ENCODE measurements at places on chromosomes 3 and 15.

DNA sequence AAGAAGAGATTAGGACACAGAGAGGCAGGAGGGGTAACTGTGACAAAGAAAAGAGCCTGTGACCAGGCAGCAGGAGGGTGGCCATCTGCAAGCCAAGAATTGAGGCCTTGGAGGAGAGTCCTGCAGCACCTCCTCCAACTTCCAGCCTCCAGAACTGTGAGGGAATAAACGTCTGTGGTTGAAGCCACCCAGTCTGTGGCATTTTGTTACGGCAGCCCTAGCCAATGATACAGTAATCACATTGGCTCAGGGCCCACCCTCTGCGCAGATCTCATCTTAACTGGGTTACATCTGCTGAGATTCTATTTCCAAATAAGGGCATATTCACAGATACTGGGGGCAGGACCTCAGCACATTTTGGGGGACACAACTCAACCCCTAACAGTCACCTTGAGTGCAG is 11.3 kb downstream of the SELENOS start:
- DNase-seq: no peak

GRCh38 chr3:94961423-94962100 is 898.7 kb downstream of the NSUN3 start:
- DNase-seq: no peak

DNA sequence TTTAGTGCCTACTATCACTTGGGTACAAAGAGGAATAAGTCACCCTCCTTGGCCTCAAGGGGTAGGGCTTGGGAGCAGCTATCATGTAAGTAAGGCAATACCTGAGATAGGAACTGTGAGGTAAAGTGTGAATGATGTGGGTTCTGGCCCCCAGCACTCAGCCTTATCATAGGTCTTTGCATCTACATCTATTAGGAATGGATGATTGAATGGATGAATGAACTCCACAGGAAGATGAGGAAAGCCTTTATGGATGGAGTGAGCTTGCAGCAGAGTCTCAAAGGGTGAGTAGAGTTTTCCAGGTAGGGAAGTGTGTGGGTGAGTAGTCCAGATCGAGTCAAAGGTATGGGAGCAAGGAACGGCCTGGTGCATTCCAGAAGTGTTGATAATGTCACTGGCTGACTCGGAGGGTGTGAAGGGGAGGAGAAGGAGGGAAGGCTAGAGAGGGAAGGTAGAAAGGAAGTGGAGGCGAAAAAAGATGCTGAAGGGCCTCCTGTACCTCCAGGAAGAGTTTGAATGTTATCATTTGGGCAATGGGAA is 13.1 kb upstream of the ABHD2 start:
- no peak for DNase-seq

DNA sequence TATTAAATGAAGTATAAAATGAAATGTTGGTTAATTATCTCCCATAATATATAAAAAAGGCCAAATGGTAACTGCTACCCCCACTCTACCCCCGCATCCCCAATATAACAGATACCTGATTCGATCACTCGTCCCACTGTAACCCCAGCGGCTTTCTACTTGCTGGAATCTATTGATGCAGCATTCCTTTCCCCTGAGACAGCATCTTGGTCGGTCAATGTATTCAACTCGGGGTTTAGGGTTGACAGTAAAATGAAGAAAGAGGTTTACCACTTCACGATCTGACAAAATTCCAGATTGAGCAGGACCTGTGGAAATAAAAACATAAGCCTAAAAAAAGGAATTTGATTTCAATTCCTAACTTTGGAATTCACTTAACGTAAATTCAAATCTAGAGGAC is 18.6 kb upstream of the C15orf40 start:
- DNase-seq: peak; percentile 80

DNA sequence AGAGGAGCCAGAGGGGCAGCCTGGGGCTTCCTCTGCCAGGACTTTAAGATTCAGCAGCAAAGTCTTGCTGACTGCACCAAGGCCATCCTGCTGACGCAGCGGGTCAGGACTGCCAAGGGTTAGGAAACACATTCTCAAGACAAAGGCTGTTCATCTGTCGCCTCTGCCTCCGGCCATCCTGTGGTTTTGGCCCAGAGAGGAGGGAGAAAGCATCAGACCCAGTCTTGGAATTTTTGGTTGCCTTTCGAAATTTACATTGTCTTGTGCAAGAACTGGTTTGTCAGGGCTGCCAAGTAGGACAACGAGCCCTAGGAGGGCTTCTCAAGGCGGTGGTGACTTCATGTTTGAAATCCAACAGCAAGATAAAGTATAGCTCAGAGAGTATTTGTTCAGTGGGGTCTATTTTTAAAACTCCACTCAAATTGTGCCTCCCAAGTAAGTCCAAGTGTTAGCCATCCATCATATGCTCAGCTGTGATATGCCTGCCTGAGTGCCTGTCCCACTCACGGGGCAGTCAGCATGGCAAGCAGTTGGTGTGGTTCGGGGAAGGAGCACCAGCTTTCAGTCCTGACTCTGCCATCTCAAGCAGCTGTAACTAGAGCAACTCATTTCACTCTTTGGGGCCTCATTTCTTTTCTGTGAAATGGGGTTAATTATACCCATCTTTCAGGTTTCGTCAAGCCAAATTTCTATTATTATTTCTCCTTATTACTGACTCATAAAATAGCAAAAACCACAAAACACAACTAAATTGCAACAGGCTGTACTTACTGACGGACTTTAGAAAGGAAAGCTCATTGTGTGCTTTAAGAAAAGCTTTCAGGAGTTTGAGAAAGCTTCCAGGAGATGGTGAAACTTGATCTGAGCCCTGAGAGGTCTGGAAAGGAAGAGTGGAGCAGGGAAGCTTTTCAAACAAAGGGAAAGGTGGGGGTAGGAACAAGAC is 42.4 kb upstream of the RHO start:
- DNase-seq: no peak

DNA sequence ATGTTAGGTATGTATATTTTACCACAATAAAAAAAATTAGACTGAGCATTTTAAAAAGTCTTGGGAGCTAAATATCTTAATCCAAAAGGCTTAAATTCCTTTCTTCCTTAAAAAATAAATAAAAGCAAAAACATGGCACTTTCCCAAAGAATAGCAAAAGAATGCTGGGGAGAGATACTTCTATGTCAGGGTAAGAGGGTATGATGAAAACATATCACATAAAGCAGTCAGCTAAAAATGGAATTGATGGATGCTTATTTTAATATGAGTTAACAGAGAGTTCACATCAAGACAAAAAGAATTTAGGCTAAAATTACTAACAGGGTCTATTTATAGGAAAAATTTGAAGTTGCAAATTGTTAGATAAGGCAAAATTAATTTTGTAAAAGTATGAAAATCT is 141.0 kb downstream of the MYLK start:
- no peak for DNase-seq

DNA sequence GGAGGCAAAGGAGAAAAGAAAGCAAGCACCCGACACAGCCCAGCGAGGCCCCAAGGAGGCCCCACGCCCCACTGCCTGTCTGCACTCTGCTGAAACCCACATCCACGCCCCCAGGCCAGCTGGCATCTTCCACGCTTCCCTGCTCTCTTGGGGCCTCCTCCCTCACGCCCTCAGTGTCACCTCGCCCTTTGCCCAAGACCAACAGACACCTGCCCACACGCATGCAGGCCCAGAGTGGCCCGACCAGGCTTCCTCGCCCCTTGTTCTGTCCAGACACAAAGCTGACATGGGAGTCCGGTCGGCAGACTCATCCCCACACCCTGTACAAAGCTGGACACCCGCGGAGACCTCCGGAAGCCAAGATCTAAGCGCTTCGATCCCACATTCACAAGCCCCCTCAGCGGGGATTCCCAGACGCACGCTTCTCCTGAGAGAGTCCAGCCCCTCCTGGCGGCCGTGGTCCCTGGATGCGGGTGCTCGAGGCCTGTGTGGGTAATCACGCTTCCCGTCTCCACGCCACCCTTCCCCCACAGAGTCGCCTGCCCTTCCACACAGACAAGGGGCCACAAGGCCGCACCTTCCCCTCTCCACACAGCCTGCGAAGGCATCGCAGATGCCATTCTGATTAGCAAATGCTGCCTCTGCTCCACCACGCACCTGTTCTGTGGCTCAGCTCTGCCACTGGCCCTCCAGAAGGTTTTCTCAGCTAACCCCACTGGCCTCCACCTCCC is 176.6 kb downstream of the XXYLT1 start:
- peak; percentile 15 for DNase-seq

GRCh38 chr15:67025719-67026609 is 39.4 kb upstream of the SMAD3 start:
- DNase-seq: peak; percentile 25

Data from ACHN (cell line).